ENCODE measurements at places on chromosomes 3 and 15.
A peak's percentile ranks its signal among the peaks of the same experiment; 100 is the strongest.

GRCh38 chr3:26252001-26252400 is 370.6 kb upstream of the LRRC3B start:
- no peak for DNase-seq

- no peak for DNase-seq
Measured at GRCh38 chr3:142127941-142128658, 21.2 kb downstream of the TFDP2 start.

DNA sequence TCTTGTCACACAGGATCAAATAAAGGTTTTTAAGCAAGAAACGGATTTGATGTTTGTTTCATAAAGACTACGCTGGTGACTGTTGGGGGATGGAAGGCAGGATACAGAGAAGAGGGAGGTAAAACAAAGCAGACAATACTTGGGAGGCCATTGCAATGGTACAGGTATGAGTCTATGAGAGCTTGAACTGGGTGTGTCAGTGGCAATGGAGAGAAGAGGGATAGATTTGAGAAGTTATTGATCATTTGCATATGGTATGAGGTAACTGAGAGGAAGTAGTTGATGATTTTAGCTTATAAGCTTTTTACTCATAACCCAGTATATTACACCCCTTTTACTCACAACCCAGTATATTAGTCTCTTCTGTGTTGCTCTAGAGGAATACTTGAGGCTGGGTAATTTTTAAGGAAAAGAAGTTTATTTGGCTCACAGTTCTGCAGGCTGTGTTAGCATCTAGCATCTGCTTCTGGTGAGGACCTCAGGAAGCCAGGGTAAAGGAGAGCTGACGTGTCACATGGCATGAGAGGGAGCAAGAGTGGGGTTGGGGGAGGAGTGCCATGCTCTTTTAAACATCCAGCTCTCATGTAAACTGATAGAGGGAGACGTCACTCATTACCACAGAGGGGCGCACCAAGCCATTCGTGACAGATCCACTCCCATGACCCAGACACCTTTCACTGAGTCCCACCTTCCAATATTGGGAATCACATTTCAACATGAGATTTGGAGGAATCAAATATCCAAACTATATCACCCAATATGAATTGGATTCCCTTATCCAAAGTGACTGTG is 153.9 kb downstream of the VPS8 start:
- no peak for DNase-seq

DNA sequence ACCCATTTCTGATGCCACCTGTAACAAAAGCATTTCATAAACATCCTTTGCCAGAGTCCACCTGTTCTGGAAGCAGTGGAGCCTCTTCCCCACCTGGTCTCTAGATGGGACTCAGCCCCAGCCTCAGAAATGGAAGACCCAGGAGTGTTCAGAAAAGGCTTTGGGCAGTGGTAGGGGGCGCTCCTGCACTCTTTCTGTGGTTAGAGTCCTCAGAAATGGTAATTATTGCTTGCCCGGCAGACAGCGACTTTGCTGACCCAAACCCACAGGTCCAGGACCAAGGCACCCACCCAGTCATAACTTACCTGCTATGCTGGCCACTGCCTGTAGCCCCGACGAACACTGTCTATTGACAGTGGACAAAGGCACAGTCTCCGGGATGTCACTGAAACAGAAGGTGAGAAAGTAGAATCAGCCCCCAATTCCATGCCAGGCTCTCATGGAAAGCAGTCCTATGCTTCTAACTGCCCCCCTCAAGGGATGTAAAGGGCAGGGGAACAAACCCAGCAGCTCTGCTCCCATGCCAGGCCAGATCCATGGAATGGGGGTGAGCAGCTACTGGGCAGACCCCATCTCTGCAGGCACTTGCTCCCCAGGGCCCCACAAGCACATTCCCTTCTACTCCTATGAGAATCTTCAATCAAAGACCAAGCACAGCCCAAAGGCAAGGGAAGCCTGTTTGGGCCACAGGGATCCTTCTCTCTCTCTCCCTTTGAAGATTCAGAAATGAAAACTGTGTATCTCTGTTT is 5.1 kb downstream of the ACAA1 start:
- DNase-seq = no peak

GRCh38 chr3:100060685-100061484 is 53.4 kb downstream of the FILIP1L start:
- DNase-seq = no peak

- DNase-seq = no peak
Measured at GRCh38 chr3:190696777-190697501, 165.6 kb downstream of the GMNC start.

GRCh38 chr3:168952551-168952950 is 711.0 kb downstream of the MECOM start:
- peak; percentile 9 for DNase-seq

- no peak for DNase-seq
Measured at GRCh38 chr15:40062816-40063562, 24.0 kb upstream of the SRP14 start.

DNA sequence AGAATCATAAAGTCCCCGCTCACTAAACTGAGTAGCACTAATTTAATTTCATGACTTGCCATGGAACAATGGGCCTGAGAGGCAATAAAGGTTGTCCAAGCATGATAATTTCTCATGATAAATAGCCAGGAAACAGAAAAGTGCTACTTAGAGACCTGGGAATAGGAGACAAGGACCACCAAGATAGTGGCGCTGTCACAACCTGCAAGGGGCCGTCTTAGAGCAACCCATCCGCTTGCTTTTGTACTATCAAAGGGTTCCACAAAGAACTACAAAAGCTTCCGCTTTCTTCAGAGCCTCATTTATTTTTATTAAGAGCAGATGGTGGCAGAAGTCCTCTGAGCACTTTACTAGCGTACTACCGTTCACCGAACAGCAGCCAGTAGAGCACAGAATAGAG is 421.7 kb upstream of the GRM7 start:
- DNase-seq = no peak

DNA sequence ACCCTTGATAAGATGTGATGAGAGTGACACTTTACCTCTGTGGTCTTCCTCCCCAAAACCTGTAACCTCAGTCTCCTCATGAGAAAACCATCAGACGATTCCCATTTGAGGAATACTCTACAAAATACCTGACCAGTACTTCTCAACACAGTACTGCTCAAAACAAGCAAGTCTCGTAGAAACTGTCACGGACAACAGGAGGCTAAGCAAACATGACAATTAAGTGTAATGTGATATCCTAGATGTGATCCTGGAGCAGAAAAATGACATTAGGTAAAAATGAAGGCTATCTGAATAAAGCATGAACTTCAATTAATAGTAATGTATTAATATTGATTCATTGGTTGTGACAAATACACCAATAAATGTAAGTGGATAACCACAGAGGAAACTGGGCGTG is 113.6 kb downstream of the CACNA2D3 start:
- no peak for DNase-seq

DNA sequence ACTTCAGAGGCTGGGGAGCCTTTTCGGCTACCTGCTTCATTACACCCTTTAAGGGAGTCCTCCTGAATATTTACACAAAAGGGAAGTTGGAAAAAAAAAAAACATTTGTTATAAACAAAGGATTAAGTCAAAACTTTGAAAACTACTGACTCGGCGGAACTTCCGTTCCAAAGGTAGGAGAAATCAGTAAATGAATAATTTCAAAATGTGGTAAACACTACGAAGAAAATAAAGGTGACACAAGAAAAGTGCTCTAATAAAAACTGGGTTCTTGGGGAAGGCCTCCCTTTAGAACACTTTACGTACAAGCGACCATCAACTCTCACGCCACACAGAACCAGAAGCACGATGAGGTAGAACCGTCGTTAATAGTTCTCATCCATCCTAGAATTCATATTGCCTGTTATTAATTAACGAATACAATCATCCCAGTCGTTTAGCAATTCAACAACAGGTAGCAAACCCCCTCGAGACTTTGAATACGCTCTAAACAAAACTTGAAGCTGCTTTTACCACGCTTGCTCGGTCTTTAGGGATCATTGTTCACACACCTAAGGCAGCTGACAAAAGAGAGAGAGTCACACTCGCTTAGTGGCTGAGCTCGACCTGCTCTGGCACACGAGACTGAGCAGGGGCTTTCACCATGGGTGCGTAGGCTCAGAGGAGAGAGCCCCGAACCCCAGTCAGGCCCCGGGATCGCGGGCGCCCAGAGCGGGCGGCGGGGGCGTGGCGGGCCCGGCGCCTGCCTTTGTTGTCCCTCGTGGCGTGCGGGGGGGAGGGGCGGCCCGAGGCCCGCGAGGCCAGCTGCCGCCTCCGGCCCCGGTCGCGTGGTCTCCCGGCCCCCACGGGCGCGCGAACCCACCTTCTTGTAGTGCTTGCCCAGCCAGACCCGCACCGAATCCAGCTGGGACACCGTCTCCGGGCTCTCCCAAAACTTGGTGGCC is 680 bp downstream of the SMARCC1 start:
- no peak for DNase-seq

GRCh38 chr15:29065571-29065970 is 179.8 kb downstream of the APBA2 start:
- no peak for DNase-seq

GRCh38 chr3:134552784-134553183 is 66.9 kb downstream of the CEP63 start:
- no peak for DNase-seq

- DNase-seq = no peak
Measured at GRCh38 chr3:7062714-7063113, 201.8 kb downstream of the GRM7 start.

GRCh38 chr15:87669846-87670245 is 586.7 kb downstream of the NTRK3 start:
- no peak for DNase-seq

DNA sequence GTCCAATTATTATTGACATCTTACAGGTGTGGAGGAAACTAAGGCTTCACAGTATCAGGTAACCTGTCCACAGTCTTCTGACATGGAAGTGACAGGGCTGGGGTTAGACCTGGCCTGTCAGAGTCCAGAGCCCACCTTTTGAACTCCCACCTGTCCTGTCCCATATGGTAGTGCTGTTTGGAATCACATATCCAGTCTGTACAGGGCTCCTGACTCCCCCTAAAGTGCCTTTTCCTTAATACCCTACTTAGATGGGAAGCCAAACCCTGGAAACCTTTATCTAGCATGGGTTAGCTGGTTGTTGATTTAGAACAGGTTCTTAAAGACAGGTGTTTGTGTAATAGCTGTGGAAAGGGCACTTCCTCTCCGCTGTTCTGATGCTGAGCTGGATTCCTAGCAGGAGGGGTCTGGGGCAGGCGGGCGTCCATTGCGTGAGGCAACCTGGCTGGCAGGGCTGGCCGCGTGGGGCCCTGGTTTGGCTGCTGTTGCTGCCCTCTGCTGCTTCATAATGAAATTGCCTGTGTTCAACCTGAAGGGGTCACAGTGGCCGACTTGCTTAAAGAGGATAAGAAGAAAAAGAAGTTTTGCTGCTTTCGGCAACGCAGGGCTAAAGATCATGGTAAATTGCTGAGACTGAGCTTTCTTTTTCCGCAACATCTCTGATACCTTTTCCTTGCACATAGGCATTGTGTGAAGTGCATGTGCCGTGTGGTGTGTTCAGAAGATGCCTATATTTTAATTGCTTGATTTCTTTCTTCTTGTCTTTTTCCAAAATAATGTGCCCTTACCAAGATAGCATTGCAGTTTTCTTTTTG is 136.2 kb downstream of the CHDH start:
- DNase-seq = no peak

- no peak for DNase-seq
Measured at GRCh38 chr15:92904722-92905571, 4.8 kb downstream of the CHD2 start.

GRCh38 chr15:57923750-57924149 is 141.8 kb downstream of the ALDH1A2 start:
- no peak for DNase-seq

DNA sequence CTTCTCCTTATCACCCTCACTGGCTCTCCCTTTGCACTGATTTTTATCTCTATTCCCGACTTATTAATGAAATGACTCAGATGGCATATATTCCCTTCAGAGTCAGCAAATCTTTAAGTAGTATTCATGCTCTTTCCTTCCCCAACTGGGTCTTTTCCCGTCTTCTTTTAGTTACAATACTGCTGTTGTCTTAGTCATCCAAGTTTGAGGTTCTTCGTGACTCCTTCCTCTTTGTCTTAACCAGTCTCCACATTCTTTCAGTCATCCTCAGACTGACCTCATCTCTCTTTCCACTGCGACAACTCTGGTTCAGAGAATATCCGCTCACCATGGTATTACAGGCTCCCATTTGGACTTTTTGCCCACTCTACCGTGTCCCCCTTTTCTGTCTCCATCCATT is 12.4 kb downstream of the WDR5B start:
- DNase-seq = no peak

- DNase-seq = peak; percentile 62
Measured at GRCh38 chr3:127959873-127960272, 44.8 kb downstream of the KBTBD12 start.

DNA sequence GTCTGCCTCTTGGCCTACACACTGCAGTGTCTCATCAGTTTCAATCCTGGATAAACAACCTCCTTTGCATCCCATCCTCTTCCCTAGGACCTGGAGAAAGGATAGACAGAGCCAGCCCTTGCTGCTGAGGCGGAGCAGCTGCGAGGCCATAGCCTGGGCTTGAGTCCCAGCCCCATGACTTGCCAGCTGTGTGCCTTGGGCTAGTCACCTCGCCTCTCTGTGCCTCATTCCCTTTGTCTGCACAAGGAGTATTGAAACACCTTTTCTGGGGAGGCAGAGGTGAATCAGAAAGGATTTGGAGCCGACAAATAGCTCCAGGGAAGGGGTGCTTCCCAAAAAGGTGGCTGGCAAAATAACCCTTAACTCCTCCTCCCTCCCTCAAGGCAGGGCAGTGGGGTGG is 65.0 kb upstream of the SLC6A1 start:
- no peak for DNase-seq

DNA sequence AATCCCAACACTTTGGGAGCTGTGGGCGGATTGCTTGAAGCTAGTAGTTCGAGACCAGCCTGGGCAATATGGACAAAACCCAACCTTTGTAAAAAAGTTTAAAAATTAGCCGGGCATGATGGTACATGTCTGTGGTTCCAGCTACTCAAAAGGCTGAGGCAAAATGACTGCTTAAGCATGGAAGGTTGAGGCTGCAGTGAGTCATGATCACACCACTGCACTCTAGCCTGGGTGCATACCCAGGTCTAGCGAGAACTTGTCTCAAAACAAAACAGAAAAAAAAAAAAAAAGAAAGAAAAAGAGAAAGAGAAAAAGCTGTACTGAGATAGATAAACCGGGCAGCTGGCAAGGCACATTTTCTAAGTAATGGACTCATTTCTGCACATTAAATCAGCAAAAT is 10.6 kb downstream of the ARPP19 start:
- no peak for DNase-seq

- DNase-seq = no peak
Measured at GRCh38 chr3:136805795-136806194, 13.1 kb upstream of the SLC35G2 start.

DNA sequence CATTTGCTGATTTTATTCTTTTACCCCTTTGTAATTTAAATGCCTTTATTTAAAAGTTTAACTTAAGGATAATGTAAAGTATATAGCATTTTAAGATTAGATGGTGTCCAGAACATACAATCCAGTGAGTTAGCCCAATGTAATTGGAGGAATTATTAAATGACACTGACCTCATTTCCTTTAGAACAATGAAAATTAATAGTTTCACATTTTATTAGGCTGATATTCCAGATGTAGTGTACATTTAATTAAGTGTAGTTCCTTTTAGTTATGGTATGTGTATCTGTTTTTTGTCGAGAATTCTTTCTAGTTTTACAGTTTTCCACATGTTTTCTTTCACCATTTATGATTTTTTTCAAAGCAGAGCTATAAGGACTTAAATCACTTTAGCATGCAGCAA is 75.8 kb downstream of the RSRC1 start:
- DNase-seq = no peak

- DNase-seq = no peak
Measured at GRCh38 chr3:136576279-136577009, 175.7 kb downstream of the STAG1 start.

- DNase-seq = no peak
Measured at GRCh38 chr3:178186666-178187065, 349.6 kb upstream of the KCNMB2 start.

Data from NCI-H2107 (cell line).